Fibroblast of skin of right biceps (primary cell): ENCODE measurements at places on chromosomes 1 and 21.

GRCh38 chr1:216682752-216683151 is 40.5 kb downstream of the ESRRG start:
- no peak for DNase-seq

GRCh38 chr21:45294509-45295291 is 7.0 kb upstream of the POFUT2 start:
- DNase-seq: peak; percentile 98

DNA sequence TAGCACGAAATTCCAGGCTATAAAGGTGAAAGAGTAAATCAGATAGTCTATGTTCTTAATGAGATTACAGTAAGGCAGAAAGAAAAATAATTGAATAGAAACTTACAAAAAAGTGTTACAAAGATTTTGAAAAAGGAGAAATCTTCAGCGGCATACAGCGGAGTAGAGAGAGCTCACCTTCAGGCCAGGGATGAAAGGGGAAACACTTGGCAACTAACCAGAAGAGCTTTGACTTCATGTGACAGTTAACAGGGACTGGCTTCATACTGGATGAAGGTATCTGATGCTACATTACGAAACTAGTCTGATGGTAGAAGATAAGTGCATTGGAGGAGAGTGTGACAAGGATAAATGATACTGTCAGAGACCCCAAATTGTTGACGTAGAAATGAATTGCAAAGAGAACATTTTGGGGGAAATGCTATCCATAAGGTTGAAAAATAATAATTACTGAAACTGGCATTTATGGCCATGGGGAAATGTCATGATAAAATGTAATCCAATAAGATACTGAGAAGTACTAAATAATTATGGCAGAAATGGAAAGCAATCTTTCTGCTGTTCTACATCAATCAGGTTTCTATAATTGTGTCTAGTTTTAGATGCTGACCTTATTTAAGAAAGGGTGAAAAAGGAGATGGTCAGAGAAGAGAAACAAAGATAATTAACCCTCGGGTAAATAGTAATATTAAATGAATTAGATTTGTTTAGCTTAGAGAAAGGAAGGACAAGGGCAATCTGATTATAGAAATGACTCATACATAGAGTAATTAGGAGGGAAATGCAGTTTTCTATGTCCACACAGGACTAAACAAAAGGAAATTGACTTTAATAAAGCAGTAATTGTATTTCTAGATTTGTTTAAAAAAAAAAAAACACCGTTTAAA is 808.7 kb downstream of the NCAM2 start:
- DNase-seq: no peak

DNA sequence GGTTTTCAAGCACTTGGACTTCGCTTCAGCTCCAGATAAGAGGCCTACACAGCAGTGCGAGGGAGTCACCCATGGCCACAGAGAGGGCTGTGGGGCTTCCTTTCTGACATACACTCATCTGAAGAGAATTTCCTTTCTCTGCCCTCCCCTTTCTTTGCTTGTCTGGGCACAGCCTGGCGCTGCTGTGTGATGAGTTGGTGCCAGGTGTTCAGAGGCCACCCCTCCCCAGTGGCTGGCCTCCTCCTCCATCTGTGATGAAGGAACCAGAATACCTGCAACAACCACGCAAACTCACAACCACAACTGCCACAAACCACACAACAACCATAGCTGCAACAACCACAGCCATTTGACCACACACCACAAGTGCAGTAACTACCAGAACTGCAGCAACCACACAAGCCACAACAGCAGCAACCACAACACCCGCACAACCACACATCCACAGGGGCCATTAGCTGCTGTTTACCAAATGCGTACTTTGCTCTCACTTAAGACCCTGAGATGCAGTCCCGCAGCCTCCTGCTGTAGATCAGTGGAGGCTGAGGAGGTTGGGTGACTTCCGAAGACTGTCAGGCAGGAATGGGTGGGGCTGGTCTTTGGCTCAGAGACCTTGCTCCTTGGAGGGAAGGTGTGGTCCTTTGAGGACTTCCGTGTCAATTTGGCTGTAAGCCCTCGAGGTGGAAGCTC is 71.1 kb downstream of the IER5 start:
- peak; percentile 13 for DNase-seq

- DNase-seq: peak; percentile 16
Observed at GRCh38 chr1:229757226-229757625, 131.2 kb downstream of the URB2 start.

DNA sequence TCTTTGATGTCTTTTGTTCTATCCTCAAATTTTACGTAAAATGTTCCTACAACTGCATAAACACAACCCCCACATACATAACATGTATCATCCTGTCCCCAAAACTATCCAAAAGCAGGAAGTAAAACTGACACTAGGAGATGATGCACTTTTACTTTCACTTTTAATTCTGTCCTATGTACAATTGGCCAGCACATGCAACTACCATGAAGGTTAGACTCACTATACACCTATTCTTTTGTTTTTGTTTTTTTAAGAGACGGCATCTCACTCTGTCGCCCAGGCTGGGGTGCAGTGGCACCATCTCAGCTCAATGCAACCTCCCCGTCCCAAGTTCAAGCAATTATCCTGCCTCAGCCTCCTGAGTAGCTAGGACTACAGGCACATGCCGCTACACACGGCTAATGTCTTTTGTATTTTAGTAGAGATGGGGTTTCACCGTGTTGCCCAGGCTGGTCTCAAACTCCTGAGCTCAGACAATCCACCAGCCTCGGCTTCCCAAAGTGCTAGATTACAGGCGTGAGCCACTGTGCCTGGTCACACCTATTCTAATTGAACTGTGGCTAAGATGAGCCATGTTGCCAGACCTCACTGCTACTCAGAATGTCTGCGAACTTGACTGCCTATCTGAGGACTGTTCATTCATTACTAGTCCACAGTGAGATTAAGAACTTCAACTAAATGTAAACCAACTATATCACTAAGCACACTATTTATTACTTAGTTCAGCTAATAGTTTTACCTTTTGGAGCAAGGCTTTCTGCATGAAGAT is 48.0 kb downstream of the TOR3A start:
- DNase-seq: peak; percentile 28

GRCh38 chr1:67491280-67491679 is 61.1 kb upstream of the SERBP1 start:
- DNase-seq: no peak

GRCh38 chr1:4708840-4709507 is 54.6 kb downstream of the AJAP1 start:
- no peak for DNase-seq

DNA sequence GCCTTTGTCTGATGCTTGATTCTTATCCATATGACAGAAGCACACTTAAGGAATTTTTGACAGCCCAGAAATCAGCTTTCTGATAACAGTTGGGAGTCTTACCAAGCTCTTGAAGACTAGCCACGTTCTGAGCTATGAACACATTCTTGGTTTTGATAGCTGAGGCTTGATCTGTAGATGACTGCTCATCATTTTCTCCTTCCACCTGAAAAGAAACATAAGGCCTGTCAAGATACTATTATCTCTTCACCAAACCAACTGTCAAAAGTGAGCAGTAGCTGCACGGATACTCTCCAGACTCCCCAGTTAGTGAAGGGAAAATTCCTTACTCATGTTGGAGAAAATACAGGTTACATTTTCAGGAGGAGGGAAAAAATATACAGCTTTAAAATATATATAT is 12.2 kb downstream of the UBR4 start:
- DNase-seq: no peak

DNA sequence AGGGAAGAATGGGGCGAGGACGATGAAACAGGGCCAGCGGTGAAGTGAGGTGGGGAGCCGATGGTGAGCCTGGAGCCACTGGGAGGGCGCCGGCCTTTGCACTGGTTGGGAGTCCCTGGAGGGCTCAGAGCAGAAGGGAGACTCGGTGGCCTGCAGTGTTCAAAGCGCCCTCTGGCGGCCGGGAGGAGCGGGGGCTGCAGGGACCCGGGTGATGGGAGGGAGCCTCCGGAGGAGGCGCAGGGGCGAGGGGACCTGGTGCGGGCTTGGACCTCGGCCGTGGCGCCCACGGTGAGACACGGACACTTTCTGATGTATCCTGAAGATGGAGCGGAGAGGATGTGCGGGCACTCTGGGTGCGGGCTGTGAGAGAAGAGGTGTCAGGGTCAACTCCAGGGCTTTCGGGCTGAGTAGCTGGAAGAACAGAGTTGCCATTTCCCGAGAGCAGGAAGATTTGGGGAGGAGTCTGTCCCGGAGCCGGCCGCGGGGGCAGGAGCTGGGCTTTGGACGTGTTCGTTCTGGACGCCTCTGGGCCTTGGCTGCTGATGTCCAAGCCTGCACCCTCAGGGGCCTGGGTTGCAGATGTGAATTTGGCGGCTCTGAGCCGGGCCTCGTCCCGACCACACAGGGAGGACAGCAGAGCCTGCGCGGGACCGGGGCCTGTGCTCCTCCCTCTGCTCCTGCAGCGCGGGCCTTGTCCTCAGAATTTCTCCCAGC is 29.7 kb downstream of the HEYL start:
- DNase-seq: peak; percentile 61
